Stomach (tissue), 19 donors: ENCODE measurements at places on chromosomes 6 and 20. TPM values are rescaled to one million over a fixed set of nuclear protein-coding genes. Genes with fewer than 3 reads are reported as not detected.
A peak's percentile ranks its signal among the peaks of the same experiment; 100 is the strongest.

Gene LINC00237
- total RNA-seq, result not detected

DNA sequence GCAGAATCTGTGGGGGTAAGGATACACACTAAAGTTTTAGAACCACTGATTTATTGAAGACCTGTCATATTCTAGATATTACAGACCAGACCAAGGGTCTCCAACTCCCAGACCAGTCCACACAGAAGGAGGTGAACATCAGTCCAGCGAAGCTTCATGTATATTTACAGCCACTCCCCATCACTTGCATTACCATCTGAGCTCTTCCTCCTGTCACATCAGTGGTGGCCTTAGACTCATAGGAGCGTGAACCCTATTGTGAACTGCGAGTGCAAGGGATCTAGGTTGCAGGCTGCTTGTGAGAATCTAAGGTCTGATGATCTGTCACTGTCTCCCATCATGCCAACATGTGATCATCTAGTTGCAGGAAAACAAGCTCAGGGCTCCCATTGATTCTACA, 5.0 kb upstream of the BCLAF1 start:
- H3K27ac ChIP-seq, result no peak overlapping the region
- DNase-seq, result no peak
- H3K36me3 ChIP-seq, result no peaks in the 10 kb centered on the region
- H3K4me3 ChIP-seq, result no peak overlapping the region
- no peaks in the 10 kb centered on the region for H3K27me3 ChIP-seq
- peaks cover 9% of the 10 kb centered on the region for H3K4me1 ChIP-seq

Gene CAP2
- 78.8 TPM for total RNA-seq

GRCh38 chr20:57598060-57598459, 22.2 kb downstream of the ZBP1 start:
- no peak overlapping the region for H3K4me3 ChIP-seq
- DNase-seq, result no peak
- H3K27me3 ChIP-seq, result no peaks in the 10 kb centered on the region

GRCh38 chr6:17151888-17152287, 50.0 kb downstream of the STMND1 start:
- H3K27me3 ChIP-seq, result no peaks in the 10 kb centered on the region
- H3K27ac ChIP-seq, result no peak overlapping the region
- no peak overlapping the region for H3K4me3 ChIP-seq
- no peaks in the 10 kb centered on the region for H3K4me1 ChIP-seq
- H3K36me3 ChIP-seq, result no peaks in the 10 kb centered on the region

DNA sequence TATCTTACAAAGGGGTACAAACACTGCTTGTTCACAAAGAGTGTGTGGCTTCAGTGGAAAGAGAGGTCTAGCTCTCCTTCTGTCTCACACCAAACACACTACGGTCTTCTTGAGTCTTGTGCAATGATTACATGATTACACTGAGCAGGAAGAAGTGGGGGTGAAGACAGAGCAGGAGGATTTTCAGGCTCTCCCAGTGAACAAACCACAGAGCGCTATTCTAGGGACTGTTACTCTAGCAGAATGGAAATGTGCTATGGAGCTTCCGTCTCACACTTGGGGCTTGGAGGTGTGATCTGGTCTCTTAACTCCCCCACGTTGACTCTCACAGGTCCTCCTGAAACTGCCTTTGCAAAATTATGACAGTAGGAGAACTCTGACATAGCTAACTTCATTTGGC, 203.4 kb downstream of the MYLK4 start:
- no peak overlapping the region for H3K4me3 ChIP-seq
- H3K4me1 ChIP-seq, result no peaks in the 10 kb centered on the region
- H3K36me3 ChIP-seq, result no peaks in the 10 kb centered on the region
- H3K27ac ChIP-seq, result no peak overlapping the region
- no peaks in the 10 kb centered on the region for H3K27me3 ChIP-seq

DNA sequence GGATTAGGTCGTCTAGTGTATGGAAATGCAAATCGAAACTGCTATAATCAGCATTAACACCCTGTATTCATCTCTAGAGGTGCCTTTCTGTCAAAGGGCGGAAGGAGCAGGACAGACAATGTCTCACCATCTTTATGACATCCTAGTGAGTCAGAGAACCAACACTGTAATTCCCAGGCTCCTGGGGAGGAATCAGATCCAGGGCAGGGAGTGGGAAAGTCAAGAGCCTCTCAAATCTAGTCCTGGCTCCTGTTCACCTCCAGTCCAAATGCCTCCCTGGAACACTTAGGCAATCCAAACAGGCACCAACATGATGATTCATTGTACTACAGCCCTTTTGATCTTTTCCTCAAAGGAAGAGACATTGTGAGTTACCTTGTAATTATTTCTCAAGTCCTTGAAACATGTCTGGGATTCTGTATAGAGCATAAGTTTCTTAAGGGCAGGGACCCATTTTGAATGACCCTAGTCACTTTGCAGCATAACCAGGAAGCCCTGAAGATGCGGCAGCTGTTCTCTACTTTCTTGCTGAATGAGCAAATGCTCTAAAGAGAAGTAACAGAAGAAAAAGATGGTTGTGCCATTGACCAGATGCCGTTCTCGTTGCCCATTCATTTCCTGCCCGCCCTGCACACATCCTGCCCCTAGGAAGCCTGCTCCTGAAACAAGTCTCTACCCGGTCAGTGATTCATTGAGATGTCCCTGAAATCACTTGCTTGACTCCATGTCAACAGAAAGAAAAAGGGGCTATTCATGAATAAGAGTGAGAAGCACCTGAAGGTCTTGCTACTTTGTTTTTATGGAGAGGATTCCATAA, 112.8 kb upstream of the JARID2 start:
- no peaks in the 10 kb centered on the region for H3K27me3 ChIP-seq
- H3K36me3 ChIP-seq, result no peaks in the 10 kb centered on the region
- H3K4me1 ChIP-seq, result no peaks in the 10 kb centered on the region
- no peak for DNase-seq

- peaks cover 52% of the 10 kb centered on the region for H3K36me3 ChIP-seq
- no peak for DNase-seq
- H3K4me1 ChIP-seq, result no peaks in the 10 kb centered on the region
- no peaks in the 10 kb centered on the region for H3K27me3 ChIP-seq
- no peak overlapping the region for H3K4me3 ChIP-seq
- H3K27ac ChIP-seq, result no peak overlapping the region
Measured at GRCh38 chr6:32068867-32069266, 30.7 kb downstream of the CYP21A2 start.

Gene SMIM28
- total RNA-seq, result not detected

Gene CLPSL2
- total RNA-seq, result not detected

DNA sequence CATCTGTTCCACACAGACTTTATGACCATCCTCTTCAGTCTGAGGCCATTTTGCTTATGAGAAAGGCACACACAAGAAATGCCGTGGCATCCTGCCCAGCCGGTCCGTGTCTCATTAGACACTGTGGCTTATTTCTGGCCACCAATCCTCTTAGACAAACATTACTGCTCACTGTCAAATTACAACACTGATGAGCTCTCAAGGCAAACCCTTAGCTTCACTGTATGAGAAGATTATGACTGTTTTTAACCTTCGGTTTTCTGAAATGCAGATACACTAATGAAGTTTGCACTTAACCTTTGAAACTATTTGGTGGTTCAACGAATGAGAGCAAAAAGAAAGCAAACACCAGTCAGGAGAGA, 50.5 kb upstream of the DST start:
- H3K4me3 ChIP-seq, result peak overlapping the region; percentile 18
- H3K27me3 ChIP-seq, result no peaks in the 10 kb centered on the region
- peaks cover 51% of the 10 kb centered on the region for H3K4me1 ChIP-seq
- H3K36me3 ChIP-seq, result no peaks in the 10 kb centered on the region
- peak; percentile 84 for DNase-seq
